AG09319 (cell line): ENCODE measurements at places on chromosomes 6 and 20.

DNA sequence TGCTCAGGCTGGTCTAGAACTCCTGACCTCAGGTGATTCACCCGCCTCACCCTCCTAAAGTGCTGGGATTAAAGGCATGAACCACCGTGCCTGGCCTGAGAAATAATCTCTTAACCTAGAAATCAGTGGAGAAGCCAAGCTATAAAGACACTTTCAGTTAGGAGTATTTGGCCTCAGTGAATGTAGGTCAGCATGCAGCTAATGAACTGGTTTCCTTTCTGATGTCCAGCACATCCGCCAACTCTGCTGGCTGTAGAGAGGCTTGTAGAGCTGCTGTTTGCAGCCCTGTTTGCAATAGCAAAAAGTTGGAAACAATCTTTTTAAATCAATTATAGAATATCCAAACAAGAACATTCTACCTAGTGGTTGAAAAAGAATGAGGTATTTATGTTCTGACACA, 42.4 kb upstream of the ELOVL5 start:
- DNase-seq: no peak

DNA sequence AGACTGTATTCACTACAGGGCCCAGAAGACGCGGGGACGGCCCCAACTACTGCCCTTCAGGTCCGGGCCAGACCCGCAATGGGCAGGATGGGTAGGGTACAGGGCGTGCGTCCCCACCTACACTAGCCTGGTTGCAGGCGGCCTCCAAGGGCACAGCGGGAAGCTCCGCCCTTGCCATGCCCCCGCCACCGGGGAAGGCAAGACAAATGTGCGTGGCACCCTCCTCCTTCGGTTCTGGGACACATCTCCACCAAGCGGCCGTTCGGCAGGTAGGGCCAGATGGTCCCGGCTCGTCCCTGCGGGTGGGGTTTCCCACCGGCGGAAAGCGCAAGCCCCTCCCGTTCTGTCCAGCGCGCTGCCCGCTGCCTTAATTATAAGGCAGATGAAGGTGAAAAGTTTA, 5.6 kb downstream of the NXT1 start:
- DNase-seq: no peak

- DNase-seq: no peak
Observed at GRCh38 chr6:121651420-121651819, 216.0 kb downstream of the GJA1 start.

DNA sequence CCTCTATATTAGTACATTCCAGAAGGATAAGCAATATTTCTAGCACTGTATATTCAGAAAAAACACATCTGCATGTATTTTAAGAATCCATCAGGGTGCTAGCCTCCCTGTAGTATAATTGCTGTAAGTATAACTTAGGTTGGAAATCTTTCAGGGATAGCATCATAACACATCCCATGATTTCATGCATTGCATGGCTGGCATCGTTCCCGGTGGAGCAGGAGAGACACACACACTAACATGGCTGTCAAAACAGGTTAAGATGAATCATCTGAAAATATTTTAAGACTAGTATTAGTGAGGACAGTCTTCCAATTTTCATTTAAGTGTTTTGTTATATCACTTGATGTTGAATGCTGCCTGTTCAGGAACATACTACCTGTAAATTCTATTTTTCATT, 32.1 kb upstream of the CENPW start:
- DNase-seq: no peak

DNA sequence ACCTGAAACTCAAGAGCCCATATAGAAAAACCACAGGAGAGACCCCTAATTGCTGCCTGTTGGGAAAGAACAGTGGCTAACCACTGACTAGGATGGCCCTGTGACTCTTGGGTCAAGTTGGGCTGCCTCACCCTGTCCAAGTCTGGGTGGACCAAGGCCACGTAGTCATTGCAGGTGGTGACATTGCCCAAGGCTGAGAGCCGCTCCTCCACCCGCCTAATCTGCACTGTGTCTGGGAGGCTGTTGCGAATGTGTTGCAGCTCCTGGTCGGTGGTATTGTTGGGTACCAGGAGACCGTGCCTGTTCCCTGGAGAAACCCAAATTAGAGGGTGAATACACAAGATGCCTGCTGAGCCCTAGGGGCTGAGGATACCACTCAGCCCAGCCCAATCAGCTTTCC, 2.6 kb upstream of the MMP24OS start:
- no peak for DNase-seq

- no peak for DNase-seq
Observed at GRCh38 chr6:3816251-3816650, 32.9 kb upstream of the FAM50B start.

- DNase-seq: no peak
Observed at GRCh38 chr6:145112711-145113148, 622.6 kb downstream of the EPM2A start.

- DNase-seq: no peak
Observed at GRCh38 chr20:64192406-64192805, 28.2 kb downstream of the MYT1 start.

DNA sequence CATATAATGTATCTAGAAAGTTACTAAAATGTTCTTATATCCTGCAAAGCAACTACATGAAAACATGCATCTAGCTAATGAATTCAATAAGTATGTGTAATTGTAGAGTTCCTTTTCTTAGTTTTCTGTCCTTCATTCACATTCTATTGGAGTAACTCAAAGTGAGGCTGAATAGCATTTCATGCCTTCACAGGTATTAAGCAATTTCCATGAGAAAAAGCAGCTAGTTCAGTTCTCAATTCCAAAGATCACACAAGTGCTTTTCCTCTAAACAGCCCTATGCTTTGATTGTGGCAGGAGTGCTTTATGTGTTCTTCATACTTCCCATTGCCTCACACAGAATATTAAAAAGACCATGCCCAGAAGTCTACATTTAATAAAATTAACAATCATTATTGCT, 274.9 kb downstream of the RFPL4B start:
- no peak for DNase-seq

DNA sequence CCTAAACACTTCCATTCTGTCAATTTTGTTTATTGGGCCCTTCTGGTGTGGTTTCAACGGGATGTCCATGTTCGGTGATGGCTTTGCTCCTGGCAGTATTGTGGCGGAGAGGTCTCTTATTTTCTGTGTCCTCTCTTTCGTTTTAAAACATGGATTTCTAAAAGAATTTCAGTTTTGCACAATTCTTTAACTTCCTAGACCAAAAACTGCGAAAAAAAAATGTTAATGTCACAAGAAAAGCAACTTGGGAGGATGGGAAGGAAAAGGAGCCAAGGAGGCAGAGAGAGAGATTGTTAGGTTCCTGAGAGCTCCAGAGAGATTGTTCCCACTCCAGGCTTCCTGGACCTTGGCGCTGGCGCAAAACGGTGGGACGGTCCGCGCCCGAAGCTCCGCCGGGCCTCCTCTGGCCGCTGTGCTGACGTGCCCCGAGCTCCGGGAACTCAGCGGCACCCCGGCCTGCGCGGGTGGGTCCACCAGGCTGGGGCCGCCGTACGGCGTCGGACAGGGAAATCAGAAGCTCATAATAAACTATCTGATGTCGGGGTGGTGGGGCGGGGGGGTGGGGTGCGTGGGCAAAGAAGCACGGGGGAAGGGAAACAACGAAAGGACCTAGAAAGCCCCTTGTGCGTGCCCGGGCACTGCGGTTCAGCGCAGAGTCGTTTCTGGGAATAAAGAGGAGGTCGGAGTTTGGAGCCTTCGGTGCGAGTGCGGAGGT, 951 bp upstream of the OLIG3 start:
- no peak for DNase-seq

DNA sequence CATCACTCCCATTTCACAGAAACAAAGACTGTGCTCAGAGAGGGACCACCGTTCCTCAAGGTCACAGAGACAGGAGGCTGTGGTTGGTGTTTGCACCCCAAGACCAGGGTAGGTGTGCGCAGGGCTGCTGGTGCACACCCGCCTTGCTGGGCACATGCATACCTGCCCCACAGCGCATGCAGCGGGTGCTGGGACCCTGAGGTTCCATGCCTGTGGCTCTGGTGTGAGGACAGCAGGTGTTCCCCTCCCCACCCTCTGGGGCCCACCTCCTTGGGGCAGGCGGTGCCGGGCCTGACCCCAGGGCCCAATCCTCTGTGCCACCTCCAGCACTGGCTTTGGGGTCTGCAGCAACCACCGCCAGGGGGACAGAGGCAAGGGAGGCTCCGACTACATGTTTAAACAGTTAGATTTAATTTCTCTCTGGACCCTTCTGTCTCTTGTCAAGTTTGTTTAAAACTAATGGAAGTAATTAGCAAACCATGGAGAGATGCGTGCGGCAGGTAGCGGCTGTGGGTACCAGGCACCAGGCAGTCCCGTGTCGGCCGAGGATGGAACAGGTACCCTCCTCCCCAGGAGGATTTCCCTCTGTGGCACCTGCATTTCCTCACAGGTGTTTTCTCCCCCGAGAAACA, 327.8 kb downstream of the TAF4 start:
- DNase-seq: no peak

DNA sequence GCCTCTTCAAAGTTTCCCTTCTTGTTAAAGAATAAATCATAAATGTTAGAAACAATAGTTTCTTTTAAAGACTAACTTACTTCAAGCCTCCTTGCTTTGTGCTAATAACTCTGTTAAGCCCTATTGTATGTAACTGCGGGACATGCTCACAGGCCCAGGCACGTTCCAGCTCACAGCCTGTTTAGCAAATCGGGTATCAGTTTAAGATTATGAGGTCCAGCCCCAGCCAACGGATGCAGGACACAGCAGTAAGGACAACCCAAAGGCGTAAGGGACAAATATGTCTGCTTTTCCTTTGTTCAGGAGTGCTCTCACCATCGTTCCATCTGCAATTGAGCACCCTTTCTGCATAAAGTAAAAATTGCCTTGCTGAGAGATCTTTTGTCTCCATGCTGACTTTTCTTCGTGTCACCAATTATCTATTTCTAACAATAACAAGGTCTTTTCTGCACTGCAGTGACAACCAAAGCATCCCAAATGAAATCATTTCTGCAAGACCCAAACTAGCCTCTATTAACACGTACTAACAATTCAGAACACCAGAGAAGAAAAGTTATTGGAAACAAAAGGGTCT, 1.4 kb downstream of the C6orf52 start:
- no peak for DNase-seq

GRCh38 chr6:15495375-15495901, 167.4 kb downstream of the DTNBP1 start:
- DNase-seq: no peak

GRCh38 chr6:109447878-109448555, 7.5 kb downstream of the SMPD2 start:
- no peak for DNase-seq
